ENCODE measurements at places on chromosomes 6 and 20. TPM values are rescaled to one million over a fixed set of nuclear protein-coding genes. Genes with fewer than 3 reads are reported as not detected.

DNA sequence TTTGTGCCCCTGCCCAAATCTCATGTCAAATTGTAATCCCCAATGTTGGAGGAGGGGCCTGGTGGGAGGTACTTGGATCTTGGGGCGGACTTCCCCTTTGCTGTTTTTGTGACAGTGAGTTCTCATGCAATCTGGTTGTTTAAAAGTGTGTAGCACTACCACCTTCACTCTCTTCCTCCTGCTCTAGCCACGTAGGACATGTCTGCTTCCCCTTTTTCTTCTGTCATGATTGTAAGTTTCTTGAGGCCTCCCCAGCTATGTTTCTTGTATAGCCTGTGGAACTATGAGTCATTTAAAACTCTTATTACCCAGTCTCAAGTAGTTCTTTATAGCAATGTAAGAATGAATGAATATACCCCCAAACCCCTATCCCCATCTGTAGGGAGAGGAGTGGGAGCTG is 1013.7 kb upstream of the MAP3K7 start:
- DNase-seq: no peak

- no peak for DNase-seq
These were observed 4.9 kb downstream of the TGM2 start for GRCh38 chr20:38159957-38160756.

DNA sequence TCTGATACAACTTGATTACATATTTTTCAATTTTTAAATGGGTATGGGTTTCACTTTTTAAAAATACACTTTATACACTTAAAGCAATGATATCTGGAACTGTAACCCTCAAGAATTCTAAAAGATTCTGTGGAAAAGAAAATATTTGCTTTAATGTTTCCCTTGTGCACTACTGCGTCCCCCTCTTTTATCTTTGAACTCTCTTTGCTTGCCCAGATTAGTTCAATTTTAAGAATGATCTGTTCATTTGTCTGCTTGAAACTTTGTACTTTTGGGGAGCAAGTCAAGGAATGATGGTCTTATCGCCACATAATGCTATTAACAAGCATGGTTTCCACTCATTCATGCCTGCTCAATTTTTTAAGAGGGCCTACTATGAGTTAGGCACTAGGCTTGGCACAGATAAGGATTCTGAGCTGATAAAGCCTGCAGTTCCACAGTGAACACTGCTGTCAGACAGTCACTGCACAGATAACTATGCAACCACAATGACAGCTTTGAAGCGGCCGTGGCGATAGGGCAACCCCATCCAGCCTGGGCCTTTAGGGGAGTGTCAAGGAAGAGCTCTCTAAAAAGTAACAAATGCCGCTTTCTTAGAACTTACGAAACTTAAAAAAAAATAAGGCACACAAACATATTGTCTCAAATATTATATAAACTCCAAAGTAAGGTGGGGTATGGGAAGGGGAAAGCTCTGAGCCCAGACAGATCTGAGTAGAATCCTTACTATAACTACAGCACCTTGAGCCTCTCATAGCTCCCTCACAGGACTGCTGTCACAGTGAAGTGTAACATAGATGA is 29.7 kb downstream of the FYN start:
- DNase-seq: no peak

- no peak for DNase-seq
These were observed 3.1 kb downstream of the RHAG start for GRCh38 chr6:49633541-49633940.

DNA sequence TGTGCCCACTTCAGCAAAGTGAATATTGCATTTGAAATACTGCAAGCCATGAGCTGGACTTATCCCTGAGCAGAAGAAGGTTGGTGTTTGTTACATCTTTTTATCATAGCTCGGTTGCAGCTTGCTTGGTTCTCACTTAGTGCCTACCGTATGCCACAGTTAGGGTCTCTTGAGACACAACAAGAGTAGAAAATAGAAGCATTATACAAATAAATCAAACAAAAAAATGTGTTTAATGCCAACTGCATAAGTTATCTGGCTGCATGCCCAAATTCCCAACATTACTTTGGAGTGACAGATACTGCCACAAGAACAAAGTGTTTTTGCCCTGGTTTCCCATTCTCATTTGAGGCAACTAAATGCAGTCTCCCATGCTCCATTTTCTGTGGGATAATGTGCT is 53.9 kb upstream of the LAMP5 start:
- no peak for DNase-seq

Gene BPIFB2
- polyA plus RNA-seq: not detected

- DNase-seq: no peak
These were observed 15.1 kb upstream of the AFDN start for GRCh38 chr6:167811442-167812087.

Gene COL11A2
- 73.3 TPM for polyA plus RNA-seq

DNA sequence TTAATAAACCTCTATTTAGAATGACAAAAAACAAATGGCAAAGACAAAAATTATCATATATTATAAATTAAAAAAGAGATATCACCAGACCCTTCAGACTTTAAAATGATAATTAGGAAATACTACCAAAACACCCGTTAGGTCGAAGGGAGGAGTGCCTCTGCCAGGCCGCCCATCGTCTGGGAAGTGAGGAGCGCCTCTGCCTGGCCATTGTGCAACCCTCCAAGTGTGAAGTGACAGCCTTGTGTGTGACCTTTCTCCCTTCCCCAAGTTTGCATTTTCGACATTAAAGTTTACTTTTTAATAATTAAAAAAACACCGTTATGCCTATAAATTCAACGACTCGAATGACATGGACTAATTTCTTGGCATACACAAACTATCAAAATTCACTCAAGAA is 64.5 kb upstream of the TASP1 start:
- DNase-seq: no peak

Gene DCDC2
- polyA plus RNA-seq: 0.15 TPM

GRCh38 chr6:101013612-101014195 is 132.6 kb upstream of the ASCC3 start:
- DNase-seq: no peak

Gene BPI
- not detected for polyA plus RNA-seq

DNA sequence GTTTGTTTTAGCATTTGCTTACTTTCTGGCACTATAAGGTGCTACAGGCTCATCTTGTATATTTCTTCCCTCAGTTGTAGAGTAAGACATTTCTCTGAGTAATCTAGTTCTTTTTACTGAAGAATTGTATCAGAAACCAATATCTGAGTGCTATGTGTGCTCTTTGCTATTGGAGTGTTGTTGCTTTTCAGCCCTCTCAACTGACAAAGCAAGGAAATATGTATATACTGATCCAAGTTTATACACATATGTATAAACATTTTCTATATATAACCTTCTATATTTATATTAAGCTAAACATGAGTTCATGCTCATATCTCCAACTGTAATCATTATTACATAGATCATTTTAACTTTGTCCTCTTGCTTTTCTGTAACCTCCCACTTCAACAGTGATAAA is 405.7 kb downstream of the RFPL4B start:
- no peak for DNase-seq

DNA sequence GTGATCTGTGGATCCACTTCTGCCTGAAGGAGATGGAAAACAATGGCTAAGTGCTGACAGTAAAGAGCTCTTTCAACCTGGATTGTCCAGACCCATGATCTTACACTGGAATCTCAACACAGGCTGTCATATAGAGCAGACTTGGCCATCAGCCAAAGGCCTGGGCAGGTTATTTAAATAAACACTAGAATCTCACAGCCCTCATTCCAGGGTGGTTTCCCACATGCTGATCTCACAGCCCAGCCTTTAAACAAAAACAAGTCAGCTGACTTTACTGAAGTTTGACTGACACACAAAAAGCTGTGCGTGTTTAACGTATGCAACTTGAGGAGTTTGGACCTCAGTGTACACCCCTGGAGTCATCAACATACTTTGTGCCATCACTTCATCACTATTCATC is 28.4 kb downstream of the SYNDIG1 start:
- DNase-seq: no peak

DNA sequence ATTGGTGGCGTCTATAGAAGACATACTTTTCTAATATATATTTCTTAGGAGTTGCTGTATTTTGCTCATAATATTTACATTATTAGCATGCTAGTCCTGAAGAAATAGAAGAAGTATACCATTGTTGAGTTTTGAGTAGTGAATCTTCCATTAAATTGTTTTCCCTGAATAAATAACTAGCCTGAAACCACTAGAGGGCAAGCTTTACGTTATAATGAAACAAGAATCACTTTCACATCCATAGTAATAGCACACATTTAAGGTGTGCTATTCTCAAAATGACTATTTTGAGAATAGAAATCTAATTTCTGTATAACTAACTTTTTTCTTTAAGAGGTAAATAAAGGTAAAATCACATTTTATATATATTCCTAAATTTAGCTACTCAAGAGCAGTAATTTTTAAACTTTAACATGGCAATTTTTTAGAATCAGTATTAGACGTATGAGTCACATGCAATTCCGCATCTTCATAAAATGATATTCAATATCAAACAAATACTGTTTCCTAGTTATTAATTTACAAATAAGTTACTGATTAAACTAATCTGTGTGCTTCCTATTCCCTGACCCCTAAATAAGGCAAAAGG is 213.2 kb upstream of the MANEA start:
- no peak for DNase-seq

DNA sequence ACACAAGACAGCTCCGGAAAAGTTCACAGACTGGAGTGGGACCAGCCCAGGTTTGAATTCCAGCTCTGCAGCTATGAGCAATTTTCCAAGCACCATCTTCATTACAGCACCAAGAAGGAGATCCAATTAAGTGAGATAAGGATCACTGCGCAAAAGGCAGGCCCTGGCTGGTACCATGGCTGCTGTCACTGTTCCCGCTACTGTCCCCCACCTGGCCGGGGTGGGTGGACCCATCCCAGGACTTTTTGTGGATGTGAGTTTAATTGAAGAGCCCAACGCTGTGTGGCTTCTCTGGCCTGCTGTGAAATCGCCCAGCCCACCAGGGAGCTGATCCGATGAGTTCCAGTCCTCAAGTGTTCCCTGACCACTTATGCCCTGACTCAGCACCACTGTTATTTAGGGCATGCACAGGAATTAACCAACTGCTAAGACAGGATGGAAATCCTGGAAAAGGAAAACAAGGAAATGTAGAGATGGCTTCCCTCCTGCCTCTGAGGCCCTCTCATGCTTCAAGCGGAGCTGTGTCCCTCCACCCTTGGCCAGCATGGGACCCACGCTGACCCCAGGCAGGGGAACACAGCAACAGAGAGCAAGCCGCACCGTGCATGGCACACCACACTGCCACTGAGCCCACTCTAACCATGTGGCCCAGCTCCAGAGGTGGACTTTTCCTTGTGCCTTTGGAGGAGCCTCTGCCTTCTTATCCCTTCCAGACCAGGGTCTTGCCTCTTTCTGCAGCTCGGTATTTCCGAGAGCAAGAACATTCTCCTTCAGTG is 150.0 kb upstream of the CST7 start:
- DNase-seq: no peak

DNA sequence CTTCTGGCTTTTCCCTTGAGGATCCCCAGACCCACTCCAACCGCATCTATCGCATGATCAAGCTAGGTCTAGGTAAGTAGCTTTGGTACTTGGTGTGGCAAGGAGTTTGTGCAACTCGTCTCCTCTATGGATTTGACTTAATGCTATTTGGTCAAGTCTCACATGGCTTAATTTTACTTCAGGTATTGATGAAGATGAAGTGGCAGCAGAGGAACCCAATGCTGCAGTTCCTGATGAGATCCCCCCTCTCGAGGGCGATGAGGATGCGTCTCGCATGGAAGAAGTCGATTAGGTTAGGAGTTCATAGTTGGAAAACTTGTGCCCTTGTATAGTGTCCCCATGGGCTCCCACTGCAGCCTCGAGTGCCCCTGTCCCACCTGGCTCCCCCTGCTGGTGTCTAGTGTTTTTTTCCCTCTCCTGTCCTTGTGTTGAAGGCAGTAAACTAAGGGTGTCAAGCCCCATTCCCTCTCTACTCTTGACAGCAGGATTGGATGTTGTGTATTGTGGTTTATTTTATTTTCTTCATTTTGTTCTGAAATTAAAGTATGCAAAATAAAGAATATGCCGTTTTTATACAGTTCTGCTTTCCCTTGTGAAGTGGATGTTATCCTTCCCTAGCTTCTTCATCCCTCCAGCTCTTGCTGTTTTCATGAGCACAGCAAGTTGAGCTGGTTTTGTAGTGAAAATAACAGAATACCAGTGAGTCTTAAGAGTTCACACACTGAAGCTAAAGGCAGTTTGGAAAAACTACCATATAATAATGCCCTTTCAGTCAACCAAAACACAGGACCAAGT is 3.8 kb downstream of the SLC35B2 start:
- DNase-seq: no peak

DNA sequence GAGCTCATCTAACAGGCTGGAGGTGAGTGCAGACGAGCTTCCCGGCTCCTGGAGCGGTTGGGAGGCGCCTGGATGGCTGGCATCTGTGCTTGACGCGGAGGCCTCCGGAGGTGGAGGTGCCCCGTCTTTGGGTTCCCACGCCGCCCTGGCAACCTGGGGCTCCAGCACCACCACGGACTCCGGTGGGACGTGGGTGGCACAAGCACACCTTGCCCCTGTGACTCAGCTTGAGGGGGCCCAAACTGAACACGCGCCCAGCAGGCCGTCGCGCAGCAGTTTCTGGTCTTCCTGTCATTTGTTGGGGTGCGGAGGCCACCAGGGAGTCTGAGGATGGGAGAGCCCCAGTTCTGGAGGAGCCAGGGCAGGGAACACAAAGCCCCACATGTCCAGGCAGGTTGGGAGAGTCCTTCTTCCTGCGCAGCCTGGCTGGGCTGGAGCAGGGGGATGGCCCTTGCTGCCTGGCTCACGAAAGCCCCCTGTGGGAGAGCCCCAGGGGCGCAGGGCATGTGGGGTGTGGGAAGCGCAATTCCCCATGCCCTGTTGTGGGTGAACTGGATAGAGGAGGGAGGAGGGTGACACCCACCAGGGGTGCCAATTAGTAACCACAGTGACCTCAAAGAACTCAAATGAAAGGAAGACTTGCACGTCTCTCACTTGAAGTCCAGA is 1378.6 kb upstream of the DEFB115 start:
- no peak for DNase-seq

- DNase-seq: no peak
These were observed 78.1 kb downstream of the LRFN2 start for GRCh38 chr6:40509086-40509485.

- no peak for DNase-seq
These were observed 646.1 kb upstream of the DEFB115 start for GRCh38 chr20:30611239-30611984.

- no peak for DNase-seq
These were observed 224.8 kb upstream of the MAP3K7 start for GRCh38 chr6:90811596-90812226.

DNA sequence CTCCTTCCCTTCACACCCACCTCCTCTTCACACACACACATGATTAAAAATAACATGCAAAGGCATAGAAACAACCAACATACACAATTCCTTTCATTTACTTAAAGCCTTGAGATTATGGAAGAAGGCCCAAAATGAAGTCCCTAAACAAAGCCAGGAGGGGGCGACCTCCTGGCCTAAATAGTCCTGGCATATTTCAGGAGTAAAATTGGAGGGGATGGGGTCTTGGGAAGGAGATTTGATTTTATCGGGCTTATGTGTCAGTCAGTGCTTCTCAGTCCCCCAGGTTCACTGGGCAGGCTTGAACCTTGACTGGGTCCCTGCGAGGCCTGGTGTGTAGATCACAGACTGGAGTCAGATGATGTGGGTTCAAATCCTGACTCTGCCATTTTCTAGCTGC is 266.4 kb downstream of the SAMD5 start:
- no peak for DNase-seq

All from muscle of arm (tissue), 14 donors.